ENCODE measurements at places on chromosomes 4 and X.

DNA sequence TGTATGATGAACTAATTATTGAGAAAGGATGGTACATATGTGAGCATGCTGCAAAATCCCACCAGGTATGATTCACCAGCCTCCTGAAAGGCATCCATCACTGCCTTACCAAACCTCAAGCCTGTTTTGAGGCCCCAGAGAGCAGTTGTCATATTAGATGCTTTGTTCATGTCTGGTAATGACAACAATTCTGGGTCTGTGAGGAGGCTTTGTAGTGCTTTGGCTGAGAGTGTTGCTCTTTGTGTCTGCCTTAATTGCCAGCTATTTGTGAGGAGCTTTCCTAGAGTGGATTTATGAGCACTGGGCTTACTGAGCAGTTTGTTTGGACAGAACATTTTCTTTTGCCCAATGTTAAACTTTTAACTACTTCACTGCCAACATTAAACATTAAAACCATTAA lies 69.2 kb downstream of the HEPH start:
- no peak for DNase-seq

GRCh38 chr4:84855774-84856173 lies 110.7 kb downstream of the WDFY3 start:
- no peak for DNase-seq

DNA sequence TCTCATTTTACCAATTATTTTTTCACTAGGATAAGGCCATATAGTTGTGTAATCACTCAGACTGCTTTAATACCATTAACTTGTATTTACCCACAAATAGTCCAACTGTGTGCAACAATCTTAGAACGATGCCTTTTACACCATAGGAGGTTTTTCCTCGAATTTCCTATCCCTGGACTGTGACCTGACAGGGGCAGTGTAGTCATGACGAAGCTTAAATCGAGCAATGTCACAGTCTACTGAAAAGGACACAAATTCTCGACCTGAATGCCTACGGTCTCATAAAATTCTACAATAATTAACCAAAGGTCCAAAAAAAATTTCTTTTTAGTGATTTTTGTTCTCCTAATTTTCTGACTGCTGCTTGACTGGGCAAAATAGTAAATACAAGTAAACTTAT lies 208.9 kb downstream of the ADAMTS3 start:
- DNase-seq: no peak

DNA sequence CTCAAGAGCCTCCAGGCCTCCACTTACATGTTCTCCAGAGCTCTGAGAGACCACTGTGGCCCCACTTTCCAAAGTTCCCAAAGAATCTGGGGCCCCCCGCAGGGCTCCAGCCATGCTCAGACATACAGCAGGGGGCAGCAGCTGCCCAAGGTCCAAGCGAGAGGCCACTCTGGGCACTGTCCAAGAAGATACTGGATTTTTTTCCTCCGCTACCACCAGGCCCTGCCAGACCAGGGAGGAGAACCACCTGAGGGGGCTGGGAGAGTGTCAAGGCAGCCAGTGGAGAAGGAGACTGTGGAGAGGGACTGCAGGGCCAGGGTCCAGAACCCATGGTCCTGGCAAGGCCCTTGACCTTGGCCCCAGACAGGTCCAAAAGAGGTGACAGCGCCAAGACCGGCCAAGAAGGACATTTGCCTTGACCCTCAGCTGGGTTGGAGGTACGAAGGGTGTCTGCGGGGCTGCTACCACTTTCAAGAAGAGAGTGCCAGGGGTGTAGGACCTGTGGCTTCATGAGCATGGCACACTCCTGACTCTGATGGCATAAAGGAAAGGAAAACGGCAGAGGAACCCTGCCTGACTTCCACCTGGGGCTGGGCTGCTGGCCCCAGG lies 5.3 kb downstream of the EMD start:
- no peak for DNase-seq

- no peak for DNase-seq
These were observed 3.7 kb upstream of the TEX13D start for GRCh38 chrX:124328765-124329164.

DNA sequence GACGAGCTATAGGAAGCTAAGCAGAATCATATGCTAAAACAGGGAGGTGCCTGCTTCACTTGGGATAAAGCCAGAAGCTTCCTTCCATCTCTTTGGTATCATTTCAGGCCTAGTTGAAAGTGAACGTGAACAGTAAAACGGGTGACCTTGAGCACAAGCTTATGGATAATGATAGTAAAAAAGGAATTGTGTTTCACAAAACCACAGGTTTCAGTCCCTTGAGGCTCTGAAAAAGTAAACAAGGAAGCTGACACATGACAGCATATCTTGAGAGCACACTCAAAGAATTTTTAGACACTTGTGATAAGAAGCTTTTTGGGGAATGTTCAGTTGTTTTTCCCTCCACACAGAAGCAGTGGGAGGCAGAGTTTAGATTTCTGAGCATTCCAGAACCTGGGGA lies 286.1 kb downstream of the DCHS2 start:
- no peak for DNase-seq

DNA sequence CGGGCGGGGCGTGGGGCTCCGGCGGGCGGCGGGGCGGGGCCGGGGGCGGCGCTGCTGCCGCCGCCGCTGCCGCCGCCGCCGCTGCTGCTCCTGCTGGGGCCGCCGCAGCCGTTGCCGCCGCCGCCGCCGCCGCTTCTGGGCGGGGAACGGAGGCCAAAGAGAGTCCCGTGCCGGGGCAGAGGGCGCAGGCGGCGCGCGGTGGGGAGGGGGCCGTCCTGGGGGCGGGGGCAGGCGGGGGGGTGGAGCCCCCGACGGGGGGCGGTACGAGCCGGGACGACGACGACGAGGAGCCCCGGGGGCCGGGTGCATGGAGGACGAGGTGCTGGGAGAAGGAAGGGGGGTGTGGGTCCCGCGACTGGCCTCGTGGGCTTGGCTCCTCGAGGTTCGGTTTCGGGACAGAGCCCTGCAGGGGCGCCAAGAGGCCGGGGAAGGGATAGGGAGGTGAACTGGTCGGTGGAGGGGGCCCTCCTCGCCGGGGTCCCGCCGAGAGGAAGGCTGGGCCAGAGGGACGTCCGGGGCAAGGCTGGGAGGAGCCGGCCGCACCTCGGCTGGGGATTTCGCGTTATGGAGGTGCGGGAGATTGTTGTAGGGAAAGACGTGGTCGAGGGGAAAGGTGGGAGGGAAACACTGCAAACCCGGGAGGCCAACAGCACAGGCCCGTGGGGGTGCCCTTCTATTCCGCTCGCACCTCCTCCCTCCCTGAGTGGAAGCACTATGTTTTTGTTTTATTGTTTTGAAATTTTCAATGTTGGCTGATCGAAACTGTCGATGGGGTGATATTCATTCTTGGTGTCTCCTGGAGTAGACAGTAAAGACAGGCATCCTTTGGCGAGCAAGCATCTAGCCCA lies 1.9 kb downstream of the BCORL1 start:
- peak; percentile 25 for DNase-seq

GRCh38 chrX:36908801-36909675 lies 99.1 kb upstream of the FAM47C start:
- DNase-seq: peak; percentile 61

DNA sequence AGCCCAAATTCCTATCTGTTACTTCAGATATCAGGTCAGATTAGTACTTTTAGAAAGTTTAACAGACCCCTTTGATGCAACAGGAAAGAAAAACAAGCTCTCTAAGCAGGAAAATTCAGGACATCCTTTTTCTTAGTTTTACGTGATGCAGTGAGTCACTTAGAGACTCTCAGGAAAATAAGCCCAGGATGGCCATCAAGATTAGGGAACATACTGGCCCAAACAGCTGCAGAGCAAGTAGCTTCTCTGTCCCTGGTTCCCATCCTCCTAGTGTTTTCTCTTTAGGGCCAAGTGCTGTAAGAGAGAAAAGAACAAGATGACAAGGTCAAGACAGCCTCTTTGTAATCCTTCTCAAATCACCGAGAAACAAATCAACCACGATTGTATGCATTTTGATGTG lies 219.1 kb downstream of the ZNF674 start:
- DNase-seq: no peak

- no peak for DNase-seq
These were observed 50.2 kb upstream of the MAP9 start for GRCh38 chr4:155426953-155427352.

- no peak for DNase-seq
These were observed 31.8 kb upstream of the MTM1 start for GRCh38 chrX:150536455-150537116.

- DNase-seq: peak; percentile 14
These were observed 11.5 kb downstream of the PRPS2 start for GRCh38 chrX:12802741-12803140.

- DNase-seq: peak; percentile 5
These were observed 662 bp downstream of the APBB2 start for GRCh38 chr4:41213625-41214135.

- no peak for DNase-seq
These were observed 248.2 kb upstream of the TEX13A start for GRCh38 chrX:105468741-105469140.

DNA sequence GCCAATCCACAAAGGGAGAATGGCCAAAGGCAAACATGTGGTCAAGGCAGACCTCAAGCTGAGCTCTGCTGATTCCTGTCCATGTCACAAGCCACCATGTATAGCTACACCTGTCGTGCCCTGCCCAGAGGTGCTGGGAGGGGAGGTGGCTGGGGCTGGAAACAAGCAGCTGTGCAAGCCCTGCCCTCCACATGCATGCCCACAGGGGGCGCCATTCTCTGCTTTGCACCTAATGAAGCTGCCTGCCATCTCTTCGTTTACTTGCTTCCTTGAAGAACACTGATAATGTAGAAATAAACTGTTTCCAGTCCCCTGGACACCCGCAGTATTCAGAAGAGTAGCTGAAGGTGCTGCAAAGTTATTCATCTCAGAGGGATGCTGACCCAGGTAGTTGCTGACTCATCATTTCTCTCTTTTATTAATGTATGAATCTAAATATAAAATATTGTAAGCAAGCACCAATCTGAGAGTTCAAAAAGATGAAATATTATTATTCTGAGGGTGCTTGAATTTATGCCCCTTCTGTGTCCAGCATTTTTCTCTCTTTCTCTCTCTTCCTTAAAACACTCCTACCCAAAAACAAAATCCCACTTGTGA lies 278.6 kb downstream of the ADGRA3 start:
- DNase-seq: peak; percentile 65

DNA sequence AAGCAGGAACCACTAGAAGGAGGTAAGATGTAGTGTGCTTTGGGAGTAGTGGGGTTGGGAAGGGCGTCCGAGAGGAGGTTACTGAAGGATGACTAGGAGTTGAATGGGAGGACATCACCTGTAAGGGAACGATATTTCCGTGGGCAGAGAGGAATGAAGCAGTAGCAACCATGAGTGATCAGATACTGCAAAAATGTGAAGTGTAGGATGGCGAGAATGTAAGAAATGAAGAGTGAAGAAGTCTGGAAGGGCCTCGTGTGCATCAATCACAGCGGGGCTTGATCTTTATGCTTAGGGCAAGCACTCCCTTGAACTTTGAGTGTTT lies 594 bp downstream of the MSMO1 start:
- DNase-seq: no peak

DNA sequence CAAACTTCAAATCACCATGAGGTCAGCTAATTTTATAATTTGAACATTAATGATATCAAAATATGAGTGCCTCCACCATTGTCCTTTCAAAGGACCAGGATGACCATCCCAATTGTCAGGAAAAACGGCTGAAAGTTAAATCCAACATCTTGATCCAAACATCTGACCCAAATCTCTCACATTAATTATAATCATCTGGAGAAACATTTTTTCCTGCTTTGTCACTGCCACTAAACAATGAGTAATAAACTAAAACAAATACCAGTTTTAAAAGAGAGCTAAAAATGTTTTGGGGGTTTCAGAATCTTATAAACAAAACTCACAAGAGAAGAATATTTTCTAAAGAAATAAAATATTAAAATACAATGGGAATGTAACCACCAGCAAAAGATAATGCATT lies 45.7 kb upstream of the NDST4 start:
- DNase-seq: no peak

DNA sequence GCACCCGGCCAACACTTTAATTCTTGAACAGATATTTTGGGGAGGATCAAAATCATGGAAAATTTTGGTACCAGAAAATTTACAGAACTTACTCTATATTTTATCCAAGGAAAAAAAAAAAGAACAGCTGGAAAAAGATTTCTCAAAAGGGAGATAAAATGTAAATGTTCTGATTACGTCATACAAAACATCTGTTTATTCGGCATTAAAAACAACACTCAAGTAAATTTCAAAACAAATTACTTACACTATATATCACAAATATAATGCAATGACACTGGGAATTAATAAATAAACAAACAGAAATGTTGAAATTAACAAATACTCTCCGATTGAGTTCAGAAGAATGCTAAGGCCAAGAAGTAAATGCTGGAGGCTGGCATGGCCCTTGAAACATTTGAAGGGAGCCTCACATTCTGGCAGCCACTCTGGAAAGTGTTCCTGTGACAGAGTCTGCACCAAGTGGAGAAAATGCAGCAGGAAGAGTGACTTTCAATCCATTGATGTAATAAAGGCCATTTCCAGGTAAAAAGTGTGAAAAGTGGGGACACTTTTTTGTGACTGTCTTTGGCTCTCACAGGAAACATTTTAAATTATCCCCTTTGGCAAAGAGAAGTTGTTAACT lies 486.0 kb upstream of the CTSO start:
- no peak for DNase-seq
